Stimulated activated CD4-positive, alpha-beta T cell treated with anti-CD3 and anti-CD28 coated beads, Interleukin-12 subunit alpha, Interleukin-12 subunit beta, amount 100 ng/mL, for 4 hours (primary cell): ENCODE measurements at places on chromosomes 7 and 10.

- no peak for DNase-seq
These were observed 41.1 kb downstream of the STK32C start for GRCh38 chr10:132266594-132267161.

- no peak for DNase-seq
These were observed 48.4 kb downstream of the NKX6-2 start for GRCh38 chr10:132737390-132738048.

DNA sequence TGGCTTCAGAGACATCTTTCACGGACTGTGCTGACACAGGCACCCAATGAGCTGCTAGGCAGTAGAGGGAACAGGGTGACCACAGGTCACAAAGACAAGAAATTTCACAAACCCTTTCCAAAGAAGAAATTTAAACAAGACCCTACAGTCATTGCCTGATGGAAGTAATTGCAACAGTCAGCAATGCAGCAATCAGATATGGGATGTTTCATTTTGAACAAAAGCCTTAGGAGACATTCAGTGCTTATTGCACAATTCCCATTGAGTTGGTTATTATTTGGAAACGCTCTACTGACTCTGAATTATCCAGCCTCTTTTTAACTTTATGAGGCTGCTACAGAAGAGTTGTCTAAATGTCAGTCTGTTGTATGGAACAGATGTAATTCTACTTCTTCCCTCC lies 85.5 kb downstream of the ETV1 start:
- no peak for DNase-seq

DNA sequence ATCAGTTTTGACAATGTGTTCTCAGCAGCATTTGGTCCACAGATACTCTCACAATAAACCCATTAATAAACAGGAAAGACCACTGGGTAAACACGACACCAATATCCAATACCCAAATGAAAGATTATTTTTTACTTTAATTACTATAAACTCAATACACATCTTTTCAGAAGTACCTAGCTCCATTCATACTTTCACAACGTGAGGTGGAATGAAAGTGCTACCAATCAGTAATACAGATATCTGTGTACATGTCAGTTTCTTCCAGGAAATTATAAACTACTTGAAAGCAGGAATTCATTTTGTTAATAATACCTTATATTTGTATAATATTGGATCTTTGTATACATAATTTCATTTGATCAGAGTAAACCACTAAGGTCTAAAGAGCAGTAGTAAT lies 11.9 kb downstream of the CDK6 start:
- no peak for DNase-seq

DNA sequence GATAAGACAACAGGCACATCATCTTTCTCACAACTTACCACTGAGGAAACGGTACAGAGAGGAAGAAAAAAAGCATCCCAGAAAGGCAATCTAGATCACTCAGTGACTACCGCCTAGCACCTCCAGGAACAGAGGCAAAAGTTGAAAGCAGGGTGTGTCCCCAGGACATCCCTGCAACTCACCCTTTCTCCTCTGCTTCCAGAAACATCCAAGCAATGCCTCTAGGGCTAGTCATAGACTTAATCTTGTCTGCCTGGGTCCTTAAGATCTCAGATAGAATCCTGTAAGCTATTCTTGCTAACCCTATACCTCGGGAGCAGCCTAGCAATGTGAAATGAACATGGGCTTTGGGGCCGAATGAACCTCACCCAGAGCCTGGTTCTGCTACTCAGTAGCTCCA lies 18.8 kb upstream of the PDCD4 start:
- no peak for DNase-seq

GRCh38 chr7:130695840-130696239 lies 9.5 kb upstream of the TSGA13 start:
- DNase-seq: no peak

- DNase-seq: no peak
These were observed 185.0 kb upstream of the TMEM196 start for GRCh38 chr7:19958309-19958896.

DNA sequence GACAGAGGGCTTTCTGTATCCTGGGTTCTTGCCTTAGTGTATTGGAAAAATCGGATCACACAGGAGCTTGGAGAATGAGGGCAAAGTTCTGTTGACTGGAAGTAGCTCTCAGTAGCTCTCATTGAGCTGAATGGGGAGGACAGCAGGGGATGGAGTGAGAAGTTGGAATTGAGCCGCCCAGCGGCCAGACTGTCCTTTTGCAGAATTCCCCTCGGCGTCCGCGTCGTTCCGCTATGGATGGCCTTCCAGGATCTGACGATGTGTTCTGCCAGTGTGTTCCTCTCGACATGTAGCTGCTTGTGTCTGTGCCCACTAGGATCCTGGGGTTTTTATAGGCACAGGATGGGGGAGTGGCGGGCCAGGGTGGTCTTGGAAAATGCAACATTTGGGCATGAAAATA lies 351.8 kb upstream of the SEMA3A start:
- no peak for DNase-seq

DNA sequence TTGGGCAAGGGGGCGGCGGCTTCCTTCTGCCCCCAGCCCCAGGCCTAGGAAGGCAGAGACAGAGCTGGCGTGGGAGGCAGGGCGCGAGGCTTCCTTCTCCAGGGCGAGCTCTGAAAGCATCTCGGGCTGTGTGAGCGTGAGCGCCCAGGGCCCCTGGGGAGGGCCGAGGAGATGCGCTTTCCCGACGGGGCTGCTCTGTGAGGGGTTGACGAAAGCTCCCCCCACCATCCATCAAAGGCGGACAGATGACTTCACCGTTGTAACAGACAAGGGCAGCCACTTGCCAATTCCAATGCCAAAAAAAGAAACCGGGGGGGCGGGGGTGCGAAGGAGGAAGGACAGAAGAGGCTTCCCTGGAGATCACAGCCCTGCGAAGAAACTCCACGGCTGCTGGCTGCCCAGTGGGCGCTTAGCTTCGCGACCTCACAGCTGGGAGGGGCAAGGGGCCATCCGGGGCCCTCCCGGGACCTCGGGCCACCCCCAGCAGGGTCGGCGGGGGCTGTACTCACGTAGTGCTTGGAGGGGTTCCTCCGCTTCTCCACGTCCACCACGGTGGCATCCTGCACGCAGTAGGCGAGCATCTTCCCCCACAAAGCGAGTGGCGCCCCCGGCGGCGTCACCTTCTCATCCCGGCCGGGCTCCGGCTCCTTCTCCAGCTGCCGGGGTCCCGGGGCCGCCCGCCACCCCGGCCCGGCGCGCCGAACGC lies 537 bp downstream of the SH3PXD2A start:
- DNase-seq: peak; percentile 26

GRCh38 chr7:31664890-31665289 lies 22.1 kb upstream of the PPP1R17 start:
- DNase-seq: no peak

GRCh38 chr10:133403784-133404183 lies 9.8 kb downstream of the MTG1 start:
- DNase-seq: no peak

DNA sequence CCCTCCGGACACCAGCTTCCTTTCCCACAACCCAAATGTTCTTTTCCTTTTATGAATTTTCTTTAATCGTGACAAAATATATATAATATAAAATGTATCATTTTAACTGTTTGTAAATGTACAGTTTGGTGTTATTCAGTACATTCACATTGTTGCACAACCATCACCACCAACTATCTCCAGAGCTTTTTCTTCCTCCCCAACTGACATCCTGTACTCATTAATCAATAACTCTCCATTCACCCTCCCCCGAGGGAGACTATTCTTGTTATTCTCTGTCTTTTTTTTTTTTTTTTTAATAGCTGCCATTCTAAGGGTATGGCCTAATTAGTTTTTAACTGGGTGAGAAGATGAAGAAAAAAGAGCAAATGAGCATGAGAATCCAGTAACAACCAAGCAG lies 30.6 kb upstream of the ITGB1 start:
- DNase-seq: no peak

DNA sequence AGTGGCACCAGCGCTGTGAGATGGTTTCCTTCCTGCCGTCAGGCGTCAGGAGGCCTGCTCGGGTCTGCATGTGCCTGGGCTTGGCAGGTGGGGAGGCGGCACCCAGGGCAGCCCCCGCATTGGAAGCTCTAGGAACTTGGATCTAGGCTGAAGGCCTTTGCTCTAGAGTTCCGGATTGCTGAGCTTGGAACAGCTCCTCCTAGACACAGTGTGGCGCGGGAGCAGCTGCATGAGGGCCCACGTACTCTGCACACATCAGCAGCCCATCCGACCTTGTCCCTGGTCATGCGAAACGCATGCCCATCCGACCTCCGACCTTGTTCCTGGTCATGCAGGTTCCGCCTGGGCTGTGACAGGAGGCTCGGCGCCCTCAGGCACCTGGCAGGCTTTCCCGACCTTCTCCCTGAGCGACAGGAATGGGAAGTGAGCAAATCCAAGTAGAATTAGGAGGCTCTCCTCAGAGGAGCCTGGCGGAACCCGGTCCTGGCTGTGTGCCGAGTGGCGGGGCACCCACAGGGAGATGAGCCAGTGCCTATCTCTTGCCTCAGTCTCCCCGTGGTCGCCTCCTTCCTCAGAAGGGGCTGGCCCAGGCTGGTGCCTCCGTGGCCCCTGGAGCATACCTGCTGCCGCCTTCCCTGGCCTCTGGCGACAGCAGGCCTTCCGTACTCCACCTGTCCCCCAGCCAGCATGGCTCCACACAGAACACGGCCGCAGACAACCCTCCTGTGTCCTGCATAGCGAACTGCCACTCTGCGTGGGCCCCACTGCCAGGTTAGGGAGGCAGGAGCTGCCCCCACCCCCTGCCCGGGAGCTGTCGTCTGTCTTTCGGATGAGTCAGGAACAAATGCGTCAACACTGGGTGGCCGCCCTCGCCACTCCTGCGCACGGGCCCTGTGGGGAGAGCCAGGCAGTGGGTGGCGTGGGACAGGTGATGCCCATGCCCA lies 12.0 kb downstream of the GET4 start:
- no peak for DNase-seq

DNA sequence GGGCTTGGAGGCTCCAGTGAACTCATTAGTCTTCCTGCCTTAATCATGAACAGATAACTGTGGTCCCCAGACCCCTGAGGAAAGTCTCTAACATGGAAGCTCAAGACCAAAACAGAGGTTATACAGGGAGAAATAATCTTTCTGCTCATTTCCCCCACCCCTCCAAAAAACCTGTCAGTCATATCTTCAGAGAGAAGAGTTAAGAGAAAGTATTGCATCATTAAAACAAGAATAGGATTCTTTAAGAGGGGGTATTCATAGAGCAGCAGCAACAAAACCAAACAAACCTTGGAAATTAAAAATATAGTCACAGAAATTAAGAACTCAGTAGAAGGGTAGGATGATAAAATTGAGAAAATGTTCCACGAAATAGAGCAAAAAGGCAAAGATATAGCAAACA lies 7.6 kb downstream of the CLEC2L start:
- DNase-seq: no peak

DNA sequence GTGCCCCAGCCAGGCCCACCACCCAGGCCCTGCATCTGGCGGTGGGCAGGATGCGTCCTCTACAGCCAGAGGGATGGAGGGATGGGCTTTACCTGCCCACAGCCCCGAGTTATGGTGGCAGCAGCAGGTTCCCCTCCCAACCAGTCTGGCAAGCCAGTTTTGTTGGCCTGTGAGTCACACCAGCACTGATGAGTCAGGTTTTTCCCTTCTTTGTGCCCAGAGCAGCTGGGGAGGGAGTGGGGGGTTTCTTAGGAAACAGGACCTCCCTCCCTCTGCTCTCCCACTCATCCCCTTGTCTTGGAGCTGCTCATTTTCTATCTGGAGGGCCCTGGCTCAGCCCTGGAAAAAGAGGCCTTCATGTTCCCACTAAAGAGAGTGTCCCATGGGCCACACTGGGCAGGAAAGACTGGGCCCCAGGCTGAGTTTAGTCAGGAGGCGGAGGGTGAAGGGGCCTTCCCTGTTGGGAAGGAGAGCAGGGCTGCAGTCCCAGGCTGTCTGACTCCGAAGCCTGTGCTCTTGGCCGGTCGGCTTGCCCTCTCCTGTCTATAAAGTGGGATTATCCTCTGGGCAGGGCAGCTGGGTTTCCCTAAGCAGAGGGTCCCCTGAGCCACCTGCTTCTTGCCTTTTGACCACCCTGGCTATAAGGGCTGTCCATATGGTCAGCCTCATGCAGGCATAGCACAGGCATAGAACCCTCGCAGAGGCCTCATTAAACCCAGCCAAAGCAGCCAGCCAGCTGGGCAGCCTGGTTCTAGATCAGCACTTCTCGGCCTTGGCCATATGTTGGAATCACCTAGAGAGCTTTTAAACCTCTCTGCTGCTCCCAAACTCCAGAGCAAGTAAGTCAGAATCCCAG lies 30.2 kb upstream of the ANKRD2 start:
- DNase-seq: peak; percentile 41

GRCh38 chr7:142567201-142568075 lies 181.8 kb upstream of the PRSS1 start:
- DNase-seq: no peak

GRCh38 chr10:116216676-116217075 lies 56.3 kb downstream of the GFRA1 start:
- DNase-seq: no peak

- DNase-seq: no peak
These were observed 13.4 kb upstream of the ZNF804B start for GRCh38 chr7:88746126-88746525.
